T-helper 2 cell treated with Interferon-gamma antibody and Interleukin-4, amounts not matched to agents 5 μg/mL and 100 μg/mL, for 36 hours (primary cell): ENCODE measurements at places on chromosomes 1 and 21.

GRCh38 chr1:16605532-16606505 lies 7.5 kb downstream of the NBPF1 start:
- DNase-seq = no peak

DNA sequence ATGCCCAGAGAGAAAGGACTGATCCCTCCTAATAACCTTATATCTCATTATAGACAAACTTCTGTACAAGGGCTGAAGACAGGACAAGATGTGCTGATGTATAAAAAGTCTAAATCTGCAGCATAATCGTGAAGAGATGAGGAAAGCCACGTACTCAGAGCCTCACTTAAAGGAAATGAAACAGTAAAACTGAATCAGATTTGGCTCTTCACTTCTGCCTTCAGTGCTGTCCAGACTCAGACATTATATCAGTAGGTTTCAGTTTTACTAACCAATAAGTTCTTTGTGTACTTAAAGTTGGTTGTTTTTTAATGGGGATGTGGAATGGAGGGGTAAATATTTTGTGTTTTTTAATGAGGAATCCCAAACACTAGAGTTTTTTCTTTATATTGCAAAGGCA lies 45.3 kb upstream of the RGS1 start:
- no peak for DNase-seq

GRCh38 chr1:21884456-21885235 lies 52.5 kb downstream of the HSPG2 start:
- no peak for DNase-seq

DNA sequence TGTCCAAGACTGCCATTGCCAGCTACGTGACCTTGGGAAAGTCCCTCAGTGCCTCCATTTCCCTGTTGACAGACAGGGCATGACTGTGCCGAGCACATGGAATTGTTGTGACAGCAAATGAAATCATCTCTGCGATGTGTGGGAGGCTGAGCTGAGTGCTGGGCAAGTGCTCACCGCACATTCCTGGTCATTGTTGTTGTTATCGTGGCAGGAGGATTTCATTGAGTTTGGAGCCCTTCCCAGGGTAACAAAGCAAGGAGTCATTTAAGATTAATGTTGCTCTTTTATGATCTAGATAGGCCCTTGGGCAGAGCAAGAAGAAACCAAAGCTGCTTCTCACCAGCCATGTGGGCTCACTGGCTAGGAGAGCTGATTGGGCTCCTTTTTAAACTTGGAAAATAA lies 39.6 kb upstream of the ITPKB start:
- DNase-seq = no peak

GRCh38 chr1:14363036-14363590 lies 235.4 kb upstream of the KAZN start:
- DNase-seq = no peak

DNA sequence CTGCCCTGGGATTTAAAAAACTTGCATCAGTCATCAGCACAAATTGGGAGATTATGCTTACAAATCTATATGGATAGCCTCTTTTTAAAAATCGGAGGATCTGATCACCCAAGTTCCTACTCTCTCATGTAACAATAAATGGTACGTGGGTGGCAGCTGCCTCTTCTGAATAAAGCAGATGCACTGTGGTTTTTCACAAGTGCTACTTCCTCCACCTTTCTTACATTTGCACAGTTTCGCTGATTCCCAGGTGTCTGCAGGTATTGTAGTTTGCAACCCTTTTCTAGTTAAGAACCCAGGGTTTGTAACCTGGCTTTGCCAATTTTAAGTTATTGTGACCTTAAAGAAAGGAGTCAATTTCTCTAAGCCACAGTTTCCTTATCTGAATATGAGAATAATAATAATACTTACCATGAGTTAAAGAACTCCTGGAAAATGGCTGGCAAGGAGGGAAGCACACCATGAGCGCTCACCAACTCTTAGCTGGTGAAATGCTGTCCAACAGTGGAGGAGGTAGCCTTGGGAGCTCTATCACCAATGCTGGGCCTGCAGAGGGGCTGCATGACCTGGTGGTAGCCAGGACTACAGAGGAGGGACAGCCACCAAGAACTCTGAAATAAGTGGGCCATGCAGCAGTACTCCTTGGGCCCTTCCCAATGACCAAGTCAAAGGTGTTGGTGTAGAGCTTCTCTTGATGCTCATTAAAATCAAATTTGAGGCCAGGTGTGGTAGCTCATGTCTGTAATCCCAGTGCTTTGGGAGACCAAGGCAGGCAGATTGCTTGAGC lies 30.2 kb upstream of the KCNA2 start:
- no peak for DNase-seq

DNA sequence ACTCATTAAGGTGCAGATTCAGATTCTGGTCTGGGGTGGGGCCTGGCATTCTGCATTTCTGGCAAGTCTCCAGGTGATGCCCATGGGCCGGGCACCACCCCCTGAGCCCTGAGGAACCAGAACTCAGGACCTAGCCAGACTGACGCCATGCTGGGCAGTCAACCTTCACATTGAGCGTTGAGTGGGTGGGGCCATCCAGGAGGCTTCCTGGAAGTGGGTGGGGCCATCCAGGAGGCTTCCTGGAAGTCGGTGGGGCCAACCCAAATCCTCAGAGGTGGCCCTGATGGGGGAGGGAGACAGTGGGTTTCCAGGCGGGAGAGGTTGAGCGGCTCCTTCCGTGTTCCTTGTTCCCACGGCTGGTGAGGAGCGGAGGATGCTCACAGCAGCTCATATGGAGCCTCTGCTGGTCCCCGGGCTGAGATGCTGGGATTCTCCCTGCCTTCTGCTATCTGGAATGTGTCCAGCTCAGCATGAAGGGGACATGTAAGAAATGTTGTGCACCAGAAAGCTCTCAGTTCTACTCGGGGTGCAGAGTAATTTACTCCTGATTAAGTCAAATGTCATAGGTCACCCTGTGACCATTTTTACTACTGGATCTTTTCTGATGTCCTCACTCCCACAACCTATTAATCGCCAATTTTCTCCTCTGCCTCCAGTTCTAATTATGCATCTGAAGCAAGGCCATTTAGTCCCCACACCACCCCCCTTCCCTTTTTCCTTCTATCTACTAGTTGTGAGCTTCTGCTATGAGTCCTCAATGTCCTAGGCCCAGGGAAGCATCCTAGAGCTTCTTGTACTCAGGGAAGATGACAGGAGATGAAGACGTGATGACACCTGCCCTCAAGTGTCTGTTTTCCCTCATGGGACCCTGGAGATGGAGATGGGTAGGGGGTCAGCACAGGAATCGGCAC lies 435.4 kb downstream of the PTPRU start:
- no peak for DNase-seq

GRCh38 chr1:33876970-33877650 lies 13.2 kb downstream of the HMGB4 start:
- DNase-seq = no peak

DNA sequence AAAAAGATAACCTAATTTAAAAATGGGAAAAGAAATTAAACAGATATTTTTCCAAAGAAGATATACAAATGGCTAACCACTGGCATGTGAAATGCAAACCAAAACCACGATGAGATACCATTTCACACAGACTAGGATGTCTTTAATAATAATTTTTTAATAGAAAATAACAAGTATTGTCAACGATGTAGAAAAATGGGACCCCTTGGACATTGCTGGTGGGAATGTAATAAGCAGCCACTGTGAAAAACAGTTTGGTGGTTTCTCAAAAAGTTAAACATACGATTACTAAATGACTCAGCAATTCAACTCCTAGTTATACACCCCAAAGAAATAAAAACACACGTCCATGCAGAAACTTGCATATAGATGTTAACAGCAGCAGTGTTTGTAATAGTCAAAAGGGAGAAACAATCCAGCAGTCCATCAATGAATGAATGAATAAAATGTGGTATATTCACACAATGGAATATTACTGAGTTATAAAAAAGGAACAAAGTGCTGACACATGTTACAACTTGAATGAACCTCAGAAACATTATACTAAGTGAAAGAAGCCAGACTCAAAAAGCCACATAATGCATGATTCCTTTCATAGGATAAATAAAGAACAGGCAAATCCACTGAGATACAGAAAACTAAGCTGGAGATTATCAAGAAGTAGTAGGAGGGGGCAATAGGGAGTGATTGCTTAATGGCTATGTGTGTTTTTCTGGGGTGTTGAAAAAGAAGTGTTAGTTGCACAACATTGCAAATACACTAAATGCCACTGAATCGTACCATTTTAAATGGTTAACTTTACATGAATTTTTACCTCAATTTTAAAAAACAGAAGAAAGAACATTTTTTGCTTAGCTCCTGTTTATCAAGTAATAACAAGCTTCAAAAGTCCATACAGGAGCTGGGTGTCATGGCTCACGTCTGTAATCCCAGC lies 4.1 kb downstream of the PPT1 start:
- DNase-seq = no peak

GRCh38 chr21:33368124-33368523 lies 35.1 kb upstream of the IFNGR2 start:
- no peak for DNase-seq

GRCh38 chr1:151998611-151999362 lies 5.1 kb upstream of the S100A10 start:
- DNase-seq = no peak

DNA sequence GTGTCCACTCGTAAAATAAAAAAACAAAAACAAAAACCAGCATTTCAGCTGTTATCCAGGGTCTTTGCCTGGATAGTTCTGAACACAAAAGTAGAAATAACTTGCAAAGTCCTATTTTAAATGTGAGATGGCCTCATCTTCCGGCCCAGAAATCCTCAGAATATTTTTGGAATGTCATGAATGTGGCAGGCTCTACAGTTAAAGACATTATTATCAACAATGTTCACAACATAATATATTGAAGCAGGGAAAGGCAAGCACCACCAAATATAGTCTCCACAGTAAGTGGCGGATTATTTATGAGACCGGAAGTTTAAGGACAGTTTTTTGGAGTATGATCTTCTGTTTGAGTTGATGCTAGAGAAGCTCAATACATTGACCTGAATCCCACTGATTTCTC lies 1.2 kb upstream of the C1orf198 start:
- no peak for DNase-seq

GRCh38 chr1:158005224-158005623 lies 11.8 kb downstream of the KIRREL1 start:
- no peak for DNase-seq

DNA sequence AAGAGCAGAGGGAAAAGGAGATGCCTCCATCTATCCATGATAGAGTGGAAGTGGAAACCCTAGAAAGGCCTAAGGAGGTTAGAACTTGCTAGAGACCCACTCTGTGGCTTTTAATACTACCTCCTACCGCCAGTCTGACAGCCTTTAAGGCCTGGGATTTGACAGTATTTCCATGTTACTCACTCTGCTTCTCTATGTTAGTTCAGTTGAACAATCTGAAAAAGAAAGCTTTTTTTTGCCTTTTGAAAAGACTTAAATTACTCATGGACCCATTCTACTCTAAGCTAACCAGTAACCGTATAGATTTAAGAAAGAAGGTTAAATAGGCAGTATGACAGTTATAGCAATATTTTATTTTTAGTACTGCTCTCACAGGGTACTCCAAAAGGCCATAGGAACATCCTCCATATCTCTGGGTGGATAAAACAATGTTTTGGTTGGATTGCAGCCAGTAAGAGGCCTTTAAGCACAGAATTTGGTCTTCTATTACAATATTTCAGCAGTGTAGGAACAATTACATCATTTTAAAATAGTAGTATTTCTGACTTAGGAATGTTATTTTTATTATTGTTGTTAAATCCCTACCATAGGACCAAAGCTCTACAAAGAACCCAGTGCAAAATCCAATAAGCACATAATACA lies 15.9 kb upstream of the GPR25 start:
- DNase-seq = no peak

DNA sequence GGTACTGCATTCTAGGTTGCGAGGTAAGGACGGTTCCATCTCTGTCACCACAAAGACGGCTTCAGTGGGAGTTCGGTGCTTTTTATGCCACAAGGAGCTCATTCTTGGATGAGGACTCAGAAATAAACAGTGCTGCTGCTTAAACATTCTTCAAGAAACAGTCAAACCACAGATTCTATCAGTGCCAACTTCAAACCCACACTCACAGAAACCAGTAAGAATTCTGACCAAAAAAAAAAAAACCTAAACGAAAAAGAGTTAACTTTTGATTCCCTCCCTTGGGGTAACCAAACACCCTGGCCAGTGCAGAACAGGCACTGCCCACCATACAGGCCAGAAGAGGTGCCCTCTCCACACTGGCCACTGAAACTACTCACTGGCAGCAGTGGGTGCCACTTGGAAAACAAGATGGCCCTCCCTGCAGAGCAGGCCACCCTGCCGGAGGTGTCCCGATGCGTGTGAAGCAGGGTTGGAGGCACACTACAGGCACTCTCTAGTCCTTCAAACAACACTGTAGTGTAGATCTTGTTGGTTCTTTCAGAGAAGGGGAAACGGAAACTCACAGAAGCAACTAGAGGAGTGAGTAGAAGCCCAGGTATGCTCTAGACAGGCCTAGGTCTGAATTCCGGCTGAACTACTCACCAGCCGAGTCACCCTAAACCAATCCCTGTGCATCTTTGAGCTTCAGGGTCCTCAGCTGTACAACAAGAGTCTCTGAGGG lies 87.3 kb upstream of the TLR5 start:
- DNase-seq = peak; percentile 65

GRCh38 chr1:22287273-22287672 lies 144.4 kb upstream of the WNT4 start:
- no peak for DNase-seq

- DNase-seq = no peak
Measured at GRCh38 chr1:44408632-44409602, 3.9 kb downstream of the RNF220 start.

DNA sequence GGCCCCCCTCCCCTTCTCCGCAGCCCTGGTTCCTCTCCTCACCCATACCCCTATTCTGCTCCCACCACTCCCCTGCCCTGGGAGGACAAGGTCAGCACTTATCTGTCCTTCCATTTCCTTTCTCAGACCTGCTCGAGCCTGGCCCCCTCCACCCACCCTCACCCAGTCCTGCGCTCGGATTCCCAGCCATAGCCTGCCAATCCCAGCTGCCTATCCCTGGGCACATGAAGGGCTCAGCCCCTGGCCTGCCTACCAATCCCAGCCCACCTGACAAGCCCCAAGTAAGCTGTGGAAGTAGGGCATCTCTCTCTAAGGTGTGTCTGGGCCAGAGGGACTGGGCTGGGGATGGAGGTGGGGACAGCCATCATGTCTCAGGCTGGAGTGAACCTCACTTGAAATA lies 5.4 kb downstream of the BLACAT1 start:
- DNase-seq = no peak

GRCh38 chr1:2115702-2116341 lies 65.6 kb downstream of the PRKCZ start:
- DNase-seq = no peak

DNA sequence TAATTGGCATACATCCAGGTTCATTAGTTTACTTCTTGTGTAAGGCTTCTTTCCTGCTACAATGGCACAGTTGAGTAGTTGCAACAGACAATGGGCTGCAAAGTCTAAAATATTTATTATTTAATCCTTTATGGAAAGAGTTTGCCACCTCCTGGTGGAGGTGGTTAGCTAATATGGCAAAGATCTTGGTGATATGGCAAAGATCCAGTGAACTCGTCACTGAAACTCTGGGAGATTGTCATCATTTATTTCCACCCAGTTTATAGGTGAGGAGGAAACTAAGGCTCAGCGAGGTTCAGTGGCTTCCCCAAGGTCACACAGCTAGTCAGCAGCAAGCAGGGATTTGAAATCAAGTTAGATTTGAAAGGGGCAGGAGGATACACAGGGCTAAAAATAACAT lies 16.1 kb upstream of the IFFO2 start:
- DNase-seq = no peak

- DNase-seq = no peak
Measured at GRCh38 chr1:75855734-75856133, 59.1 kb downstream of the MSH4 start.

- no peak for DNase-seq
Measured at GRCh38 chr1:199918196-199918769, 109.2 kb upstream of the NR5A2 start.

GRCh38 chr1:94820936-94821335 lies 779 bp downstream of the SLC44A3 start:
- no peak for DNase-seq

GRCh38 chr1:222127526-222128152 lies 385.8 kb upstream of the DUSP10 start:
- no peak for DNase-seq
